ENCODE measurements at places on chromosomes 4 and X.

- no peak for DNase-seq
Observed at GRCh38 chr4:111282035-111282434, 659.2 kb upstream of the PITX2 start.

- no peak for DNase-seq
Observed at GRCh38 chrX:13165266-13166189, 121.1 kb upstream of the FAM9C start.

GRCh38 chr4:159238631-159239030, 135.8 kb downstream of the RAPGEF2 start:
- no peak for DNase-seq

DNA sequence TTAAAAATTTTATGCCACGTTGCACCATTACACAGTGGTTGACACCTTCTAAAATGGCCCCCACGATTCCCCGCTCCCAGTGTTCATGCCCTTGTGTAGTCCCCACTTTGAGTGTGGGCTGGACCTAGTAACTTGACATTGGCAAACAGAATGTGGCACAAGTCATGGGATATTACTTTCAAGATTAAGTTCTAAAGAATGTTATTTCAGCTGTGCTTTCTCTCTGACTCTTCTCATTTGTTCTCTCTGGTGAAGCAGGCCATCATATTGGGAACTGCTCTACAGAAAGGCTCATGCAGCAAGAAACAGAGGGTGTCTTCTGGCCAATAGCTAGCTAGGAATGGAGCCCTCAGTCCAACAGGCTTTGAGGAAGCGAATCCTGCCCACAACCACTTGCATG, 67.1 kb downstream of the ATXN3L start:
- DNase-seq = no peak

DNA sequence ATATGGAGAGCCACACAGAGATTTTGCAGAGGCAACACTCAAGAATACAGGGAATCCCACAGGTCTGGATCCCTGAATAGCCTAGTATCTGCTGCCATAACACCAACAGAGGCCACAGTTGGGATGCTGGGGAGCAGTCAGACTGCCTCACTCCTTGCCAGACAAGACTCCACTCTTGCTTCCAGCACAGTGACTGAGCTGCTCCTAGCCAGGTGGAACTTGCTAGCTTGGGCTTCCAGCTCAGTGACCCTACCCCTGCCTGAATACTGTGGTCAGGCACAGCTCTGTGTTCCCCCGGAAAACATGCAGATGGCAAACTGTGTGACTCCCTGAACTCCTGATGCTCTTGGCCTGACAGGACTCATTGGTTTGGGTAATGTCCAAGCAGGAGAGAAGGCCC, 251.8 kb downstream of the KCTD8 start:
- DNase-seq = no peak

- no peak for DNase-seq
Observed at GRCh38 chr4:147396105-147396504, 84.8 kb upstream of the EDNRA start.

DNA sequence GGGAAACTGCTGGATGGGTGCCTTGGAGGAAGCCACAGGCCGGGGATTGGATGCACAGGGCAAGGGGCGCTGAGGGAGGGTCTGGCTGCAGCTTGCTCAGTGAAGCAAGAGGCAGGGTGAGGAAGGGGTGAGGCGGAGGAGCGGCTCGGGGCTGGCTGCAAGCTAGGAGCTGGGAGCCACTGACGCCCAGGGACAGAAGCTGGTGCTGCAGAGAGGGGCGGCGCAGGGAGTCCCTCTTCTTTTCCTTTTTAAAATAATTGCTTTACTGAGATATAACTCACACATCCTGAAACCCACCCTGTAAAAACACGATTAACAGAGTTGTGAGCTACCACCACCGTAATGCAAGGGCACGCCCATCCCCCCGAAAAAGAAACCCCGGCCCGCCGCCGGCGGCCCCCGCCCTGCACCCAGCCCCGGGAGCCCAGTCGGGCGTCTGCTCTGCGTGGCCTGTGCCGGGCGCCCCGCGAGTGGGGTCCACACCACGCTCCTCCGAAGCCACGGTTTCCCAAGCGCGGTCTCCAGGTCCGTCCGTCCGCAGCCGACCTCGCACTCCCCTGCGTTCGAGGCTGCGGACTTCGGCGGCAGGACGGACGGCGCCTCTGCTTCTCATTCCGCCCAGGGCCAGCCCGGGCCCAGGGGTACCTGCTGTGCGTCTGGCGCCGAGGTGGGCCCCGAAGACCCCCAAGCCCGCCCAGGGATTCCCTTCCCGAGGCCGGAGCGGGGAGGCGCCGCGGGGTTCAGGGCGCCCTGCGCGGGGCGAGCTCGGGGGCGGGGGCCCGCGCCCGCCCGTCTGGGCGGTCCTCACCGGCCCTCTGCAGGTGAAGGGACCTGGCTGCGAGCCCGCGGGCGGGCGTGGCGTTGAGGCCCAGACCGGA, 866 bp upstream of the UVSSA start:
- no peak for DNase-seq

GRCh38 chr4:88793475-88793874, 95.8 kb upstream of the NAP1L5 start:
- no peak for DNase-seq

DNA sequence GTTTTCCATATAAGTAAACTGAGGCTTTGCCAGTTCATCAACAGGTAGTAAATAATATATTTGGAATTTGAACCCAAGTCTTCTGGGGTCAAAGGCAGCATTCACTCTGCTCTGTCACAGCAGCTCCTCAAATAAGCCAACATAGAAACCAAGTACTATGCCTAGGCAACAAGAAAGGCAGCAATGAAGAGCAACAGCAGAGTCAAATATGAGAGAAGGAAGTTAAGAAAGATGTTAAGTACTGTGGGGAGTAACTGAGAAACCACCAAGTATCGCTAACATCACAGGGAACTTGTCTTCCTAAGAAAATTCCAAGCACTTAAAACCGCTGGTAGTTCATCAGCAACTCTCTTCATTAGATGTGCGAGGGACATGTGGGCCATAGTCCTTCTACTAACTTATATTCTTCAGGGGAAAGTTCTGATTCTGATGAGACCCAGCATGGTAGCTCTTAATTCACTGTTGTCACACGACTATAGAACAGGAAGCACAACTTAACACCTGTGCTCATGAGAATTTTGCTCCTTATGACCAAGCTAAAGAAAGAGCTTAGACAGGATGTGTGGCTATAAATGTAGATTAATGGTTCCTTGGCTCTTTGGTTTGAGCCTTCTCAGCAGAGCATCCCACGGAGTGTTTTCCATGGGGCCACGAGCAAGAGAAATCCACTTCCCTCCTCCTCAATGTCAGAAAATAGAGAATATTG, 107.8 kb downstream of the AR start:
- DNase-seq = no peak

- no peak for DNase-seq
Observed at GRCh38 chr4:22014222-22014741, 65.7 kb upstream of the KCNIP4 start.

- DNase-seq = no peak
Observed at GRCh38 chr4:124202099-124202498, 510.4 kb downstream of the ANKRD50 start.

- no peak for DNase-seq
Observed at GRCh38 chrX:69116077-69116476, 49.2 kb downstream of the PJA1 start.

- DNase-seq = no peak
Observed at GRCh38 chr4:102574317-102574716, 73.2 kb downstream of the NFKB1 start.

DNA sequence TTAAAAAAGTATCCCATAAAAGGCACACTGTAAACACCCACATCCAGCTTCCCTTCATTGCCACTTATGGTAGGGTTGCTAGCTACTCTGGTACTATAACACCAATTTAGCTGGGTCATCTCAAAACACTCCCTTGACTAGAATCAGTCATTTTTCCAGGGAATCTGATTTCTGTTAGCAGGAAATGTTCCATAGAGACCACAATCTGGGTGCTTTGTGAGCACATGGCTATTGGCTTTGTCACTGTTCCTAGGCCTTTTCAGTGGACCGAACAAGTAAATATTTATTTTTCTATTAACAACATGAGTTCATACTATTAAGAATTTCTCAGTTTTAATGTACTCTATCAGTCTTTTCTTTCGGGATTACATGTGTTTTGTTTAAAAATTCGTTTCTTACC, 404.7 kb upstream of the GNPDA2 start:
- DNase-seq = no peak

DNA sequence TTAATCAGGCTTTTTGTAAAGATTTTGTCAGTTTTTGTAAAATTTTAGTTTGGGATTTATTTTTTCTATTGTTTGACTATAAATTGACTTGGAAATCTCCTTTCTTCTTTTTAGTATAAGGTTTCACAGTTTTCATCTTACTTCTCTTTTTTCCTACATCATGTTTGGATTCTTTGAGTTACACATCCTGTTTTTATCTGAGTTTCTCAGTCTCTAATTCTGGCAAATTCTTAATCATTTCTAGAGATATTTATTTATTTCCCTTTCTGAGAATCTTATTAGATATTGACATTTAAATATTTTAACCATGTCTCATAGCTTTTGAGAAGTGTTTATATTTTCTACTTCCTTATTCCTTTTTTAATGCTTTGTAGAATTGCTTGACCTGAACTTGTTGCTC, 20.7 kb downstream of the USP53 start:
- no peak for DNase-seq

- DNase-seq = no peak
Observed at GRCh38 chr4:107500551-107500950, 219.5 kb downstream of the PAPSS1 start.

GRCh38 chr4:84325625-84326024, 173.5 kb downstream of the NKX6-1 start:
- DNase-seq = no peak

DNA sequence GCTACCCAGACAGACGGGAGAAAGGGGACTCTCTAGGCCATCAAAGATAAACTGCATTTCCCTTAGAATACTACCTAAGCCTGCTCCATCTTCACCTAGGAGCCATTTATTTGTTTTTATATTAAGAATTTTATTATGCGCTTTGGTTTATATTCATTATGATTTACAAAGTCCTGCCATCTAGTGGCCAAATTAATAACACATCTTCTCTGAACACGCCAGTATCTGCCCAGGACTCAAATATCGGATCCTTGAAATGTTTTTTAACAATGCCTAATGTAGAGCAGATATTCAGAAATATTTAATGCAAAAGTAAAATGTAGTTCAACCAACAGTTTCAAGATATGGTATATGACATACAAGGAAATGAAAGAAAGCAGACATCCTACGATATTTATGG, 20.8 kb upstream of the PRPS2 start:
- DNase-seq = no peak

DNA sequence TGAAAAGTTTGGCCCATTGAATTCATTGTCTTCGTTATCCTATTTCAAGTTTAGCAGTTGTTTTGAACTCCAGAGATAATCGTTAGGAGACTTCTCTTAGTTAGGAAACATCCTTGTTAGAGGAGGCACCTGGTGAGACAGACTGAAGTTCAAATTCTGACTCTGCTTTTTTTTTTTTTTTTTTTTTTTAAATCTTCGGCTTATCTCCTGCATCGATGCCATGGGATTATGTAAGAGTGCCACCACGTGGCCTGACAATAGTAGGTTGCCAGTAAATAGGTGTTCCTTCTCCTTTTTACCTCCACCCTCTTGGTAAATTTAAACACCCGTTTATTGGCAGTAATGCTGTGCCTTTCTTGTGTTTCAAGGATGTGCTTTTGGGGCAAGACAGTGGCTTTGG, 149.3 kb downstream of the SOWAHB start:
- no peak for DNase-seq

GRCh38 chr4:6932475-6932874, 22.8 kb downstream of the TBC1D14 start:
- no peak for DNase-seq

DNA sequence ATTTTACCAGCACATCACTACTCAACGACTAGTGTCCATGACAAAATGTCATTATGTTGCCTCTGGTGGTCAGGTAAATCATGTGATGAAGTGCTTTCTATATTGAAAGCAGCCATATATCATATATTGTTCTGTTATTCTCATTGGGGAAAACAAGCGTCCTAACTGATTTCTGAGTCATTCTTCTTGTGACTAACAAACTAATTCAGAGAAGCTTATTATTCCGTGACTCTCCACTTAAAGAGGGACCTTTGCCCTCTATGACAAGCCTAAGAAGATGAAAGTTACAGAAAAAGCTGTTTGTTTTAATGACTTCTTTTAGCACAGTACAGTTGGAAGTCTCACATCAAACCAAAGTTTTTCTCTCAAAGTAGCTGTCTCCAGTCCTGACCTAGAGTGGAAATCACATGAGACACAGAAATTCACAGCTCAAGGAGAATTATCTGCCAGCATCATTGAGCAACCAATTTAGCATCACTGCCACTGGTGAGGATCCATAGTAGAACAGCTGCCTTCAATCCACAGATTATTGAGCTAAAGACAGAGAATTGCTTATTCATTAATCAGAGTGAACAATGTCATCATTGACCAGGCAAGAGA, 36.4 kb downstream of the ASB9 start:
- DNase-seq = no peak

- no peak for DNase-seq
Observed at GRCh38 chr4:186400676-186401075, 134.7 kb downstream of the F11 start.

DNA sequence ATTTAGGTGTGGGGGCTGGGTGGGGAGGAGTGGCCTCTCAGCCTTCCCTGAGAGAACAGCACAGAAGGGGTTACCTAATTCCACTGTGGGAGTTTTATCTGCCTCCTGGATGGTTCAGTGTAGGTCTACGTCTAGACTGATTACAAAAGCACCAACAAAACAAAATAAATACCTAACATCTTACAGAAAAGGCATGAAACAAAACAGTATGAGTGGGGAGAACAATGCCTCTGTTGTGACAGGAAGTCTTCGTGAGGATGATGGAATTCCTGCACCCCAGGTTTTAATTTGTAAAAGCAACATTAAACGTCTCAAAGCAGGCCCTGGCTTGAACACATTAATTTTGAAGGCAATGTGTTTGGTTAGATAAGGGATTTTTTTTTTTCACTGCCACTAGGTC, 112.1 kb upstream of the GPC4 start:
- no peak for DNase-seq

- no peak for DNase-seq
Observed at GRCh38 chrX:119130911-119131310, 3.3 kb upstream of the KIAA1210 start.

DNA sequence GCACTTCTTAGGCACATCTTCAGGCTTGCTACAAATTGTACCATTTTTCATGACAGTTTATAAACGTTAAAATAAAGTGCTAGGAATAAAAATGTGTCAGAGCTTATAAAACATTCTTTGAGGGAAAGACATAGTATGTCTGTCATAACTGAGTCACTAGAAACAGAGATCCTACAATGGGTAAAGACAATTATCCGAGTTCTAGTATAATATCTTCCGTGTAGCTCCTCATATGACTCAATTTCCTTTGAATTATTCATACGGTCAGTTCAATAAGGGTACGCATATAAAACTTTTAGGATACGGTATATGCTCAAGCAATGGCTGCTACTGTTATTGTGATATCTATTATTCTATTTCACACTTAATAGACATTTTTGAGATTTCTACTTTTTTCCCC, 349.1 kb downstream of the PCDH10 start:
- DNase-seq = no peak

- no peak for DNase-seq
Observed at GRCh38 chr4:143481361-143481760, 32.1 kb upstream of the SMARCA5 start.
